ENCODE measurements at places on chromosomes 3 and 15.

GRCh38 chr15:35455201-35455600 lies 90.8 kb downstream of the DPH6 start:
- DNase-seq = no peak

- DNase-seq = peak; percentile 55
Observed at GRCh38 chr3:4571690-4572334, 78.7 kb downstream of the ITPR1 start.

- DNase-seq = no peak
Observed at GRCh38 chr3:38722781-38723568, 73.5 kb upstream of the SCN5A start.

DNA sequence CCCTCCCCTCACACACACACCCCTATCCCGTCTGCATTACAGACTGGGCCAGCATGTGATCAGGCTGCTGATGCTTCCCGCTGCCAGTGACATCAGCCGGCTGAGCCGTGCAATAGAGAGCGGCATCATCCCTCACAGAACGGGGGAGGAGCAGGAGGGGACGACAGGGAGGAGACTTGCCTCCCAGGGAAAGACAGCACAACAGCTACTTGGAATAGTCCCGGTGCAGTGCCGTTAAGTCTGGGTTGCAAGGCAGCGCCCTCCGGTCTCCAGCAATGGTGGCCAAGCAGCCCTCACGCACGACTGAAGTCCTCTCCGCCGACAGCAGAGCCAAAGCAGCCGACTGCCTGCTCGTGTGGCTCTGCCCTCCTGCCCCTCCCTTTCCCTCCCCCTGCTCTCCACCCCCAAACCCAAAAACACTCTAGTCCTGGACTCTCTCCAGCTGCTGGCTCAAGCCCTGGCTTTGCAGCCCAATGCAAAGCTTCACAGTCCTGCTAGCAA lies 31.5 kb upstream of the RPS17 start:
- peak; percentile 45 for DNase-seq

- DNase-seq = no peak
Observed at GRCh38 chr15:92813485-92813884, 86.6 kb upstream of the CHD2 start.

DNA sequence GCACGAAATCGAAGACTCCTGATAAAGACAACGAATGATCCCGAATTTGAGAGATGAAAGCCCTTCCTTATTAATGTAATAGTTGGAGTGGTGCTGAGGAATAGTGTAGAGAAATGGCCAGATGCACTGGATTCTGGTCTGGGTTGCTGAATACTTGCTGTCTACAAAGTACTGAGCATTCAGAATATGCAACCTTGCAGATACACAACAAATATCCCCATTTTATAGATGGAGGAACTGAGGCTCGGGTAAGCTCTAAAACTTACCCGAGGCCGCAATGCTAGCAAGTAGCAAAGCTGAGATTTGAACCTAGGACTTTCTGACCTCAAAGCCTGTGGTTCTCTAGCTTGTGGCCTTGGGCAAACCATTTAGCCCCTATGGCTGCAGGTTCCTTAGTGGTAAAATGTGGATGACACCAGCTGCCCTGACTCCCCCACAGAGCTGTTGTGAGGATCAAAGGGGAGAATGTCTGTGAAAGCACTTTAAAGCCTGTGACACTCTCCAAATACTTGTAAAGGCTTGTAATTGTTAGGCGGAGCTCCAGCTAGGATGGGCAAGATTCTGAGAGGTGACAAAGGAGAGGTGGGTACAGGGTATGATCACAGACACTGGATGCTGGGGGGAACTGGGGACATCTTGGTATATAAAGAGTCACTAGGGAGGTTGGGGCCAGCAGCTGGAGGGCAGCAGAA lies 39.8 kb downstream of the FOXB1 start:
- DNase-seq = no peak

DNA sequence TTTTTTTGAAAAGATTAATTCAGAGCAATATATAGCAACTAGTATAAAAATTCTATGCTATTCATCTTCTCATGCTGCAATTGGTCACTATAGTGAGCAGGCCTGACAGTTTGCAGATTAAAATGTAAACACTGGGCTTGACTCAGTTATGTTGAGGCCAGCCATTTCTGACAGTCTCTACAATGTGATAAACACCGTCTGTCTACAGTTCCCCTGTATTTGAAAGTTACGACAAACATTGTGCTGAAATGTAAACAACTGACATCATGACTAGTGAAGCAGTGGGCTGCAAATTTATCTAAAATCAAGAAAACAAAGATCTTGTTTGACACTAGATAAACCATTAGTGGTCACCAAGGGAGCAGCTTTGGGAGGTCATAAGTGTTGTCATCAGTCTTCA lies 197.4 kb downstream of the ISL2 start:
- no peak for DNase-seq

- no peak for DNase-seq
Observed at GRCh38 chr15:73986055-73986775, 5.9 kb downstream of the STOML1 start.

DNA sequence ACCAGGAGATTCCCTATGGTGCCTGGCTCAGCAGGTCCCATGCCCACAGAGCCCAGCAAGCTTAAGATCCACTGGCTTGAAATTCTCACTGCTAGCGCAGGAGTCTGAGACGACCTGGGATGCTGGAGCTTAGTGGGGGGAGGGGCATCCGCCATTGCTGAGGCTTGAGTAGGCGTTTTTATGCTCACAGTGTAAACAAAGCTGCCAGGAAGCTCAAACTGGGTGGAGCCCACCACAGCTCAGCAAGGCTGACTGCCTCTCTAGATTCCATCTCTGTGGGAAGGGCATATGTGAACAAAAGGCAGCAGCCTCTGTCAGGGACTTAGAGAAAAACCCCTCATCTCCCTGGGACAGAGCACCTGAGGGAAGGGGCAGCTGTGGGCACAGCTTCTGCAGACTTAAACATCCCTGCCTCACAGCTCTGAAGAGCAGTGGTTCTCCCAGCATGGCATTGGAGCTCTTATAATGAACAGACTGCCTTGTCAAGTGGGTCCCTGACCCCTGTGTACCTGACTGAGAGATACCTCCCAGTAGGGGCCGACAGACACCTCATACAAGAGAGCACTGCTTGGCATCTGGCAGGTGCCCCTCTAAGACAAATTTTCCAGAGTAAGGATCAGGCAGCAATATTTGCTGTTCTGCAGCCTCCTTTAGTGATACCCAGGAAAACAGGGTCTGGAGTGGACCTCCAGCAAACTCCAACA lies 231.5 kb upstream of the SETMAR start:
- DNase-seq = no peak

GRCh38 chr3:140753865-140754754 lies 76.2 kb downstream of the TRIM42 start:
- DNase-seq = no peak

DNA sequence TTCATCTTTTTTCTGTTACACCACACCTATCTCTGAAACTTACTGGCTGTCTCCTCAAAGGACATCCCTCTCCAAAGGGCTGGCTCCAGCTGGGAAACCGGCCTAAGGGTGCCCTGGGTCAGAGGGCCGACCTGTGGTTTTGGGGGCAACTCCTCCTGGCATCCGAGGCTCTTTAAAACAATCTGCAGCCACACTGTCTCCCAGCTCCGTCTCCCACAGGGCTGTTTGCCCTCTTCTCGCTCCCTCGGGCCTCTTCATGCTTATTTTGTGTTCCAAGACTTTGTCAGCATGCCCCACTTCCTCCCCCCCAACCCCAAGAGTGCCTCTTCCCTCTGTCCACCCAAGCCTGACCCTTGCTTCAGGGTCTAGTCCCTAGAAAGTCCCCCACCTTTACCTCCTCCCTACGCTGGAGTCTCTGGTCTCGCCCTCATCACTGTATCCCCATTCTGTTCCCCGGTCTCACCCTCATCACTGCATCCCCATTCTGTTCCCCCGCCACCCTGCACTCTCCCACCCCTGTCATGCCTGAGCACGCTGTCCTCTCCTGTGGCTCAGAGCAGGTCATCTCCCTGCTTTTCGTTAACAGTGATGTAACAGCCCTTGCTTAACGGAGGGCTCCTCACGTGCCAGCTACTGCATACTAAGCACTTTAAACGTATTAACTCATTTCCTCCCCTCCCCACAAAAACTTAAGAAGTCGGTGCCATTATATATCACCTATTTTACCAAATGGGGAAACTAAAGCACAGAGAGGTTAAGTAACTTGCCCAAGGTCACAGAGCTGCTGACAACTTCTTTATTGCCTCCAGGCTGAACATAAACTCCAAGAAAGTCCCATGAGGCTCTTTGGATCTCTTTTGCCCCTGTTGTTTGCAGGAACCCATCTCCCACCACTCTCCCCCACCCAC lies 1.1 kb upstream of the CSK start:
- peak; percentile 75 for DNase-seq

- no peak for DNase-seq
Observed at GRCh38 chr3:43030162-43030935, 51.2 kb downstream of the GASK1A start.

GRCh38 chr15:57256939-57257338 lies 119.4 kb upstream of the CGNL1 start:
- DNase-seq = no peak

GRCh38 chr3:94069194-94069813 lies 6.4 kb downstream of the NSUN3 start:
- peak; percentile 43 for DNase-seq

DNA sequence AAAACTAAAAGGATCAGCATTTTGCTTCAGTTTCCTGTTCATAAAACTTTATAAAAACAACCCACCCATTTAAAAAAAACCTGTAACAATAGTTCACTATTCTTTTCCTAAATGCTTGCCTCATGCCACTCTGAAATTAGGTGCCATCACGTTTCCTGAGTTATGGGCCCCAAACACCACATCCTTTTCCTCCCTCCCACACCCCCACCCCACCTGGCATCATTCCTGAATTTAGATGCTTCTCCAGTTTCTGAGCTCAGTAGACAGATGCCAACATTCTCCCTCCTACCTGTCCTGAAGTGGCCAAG lies 11.9 kb upstream of the ARHGEF3 start:
- DNase-seq = no peak

DNA sequence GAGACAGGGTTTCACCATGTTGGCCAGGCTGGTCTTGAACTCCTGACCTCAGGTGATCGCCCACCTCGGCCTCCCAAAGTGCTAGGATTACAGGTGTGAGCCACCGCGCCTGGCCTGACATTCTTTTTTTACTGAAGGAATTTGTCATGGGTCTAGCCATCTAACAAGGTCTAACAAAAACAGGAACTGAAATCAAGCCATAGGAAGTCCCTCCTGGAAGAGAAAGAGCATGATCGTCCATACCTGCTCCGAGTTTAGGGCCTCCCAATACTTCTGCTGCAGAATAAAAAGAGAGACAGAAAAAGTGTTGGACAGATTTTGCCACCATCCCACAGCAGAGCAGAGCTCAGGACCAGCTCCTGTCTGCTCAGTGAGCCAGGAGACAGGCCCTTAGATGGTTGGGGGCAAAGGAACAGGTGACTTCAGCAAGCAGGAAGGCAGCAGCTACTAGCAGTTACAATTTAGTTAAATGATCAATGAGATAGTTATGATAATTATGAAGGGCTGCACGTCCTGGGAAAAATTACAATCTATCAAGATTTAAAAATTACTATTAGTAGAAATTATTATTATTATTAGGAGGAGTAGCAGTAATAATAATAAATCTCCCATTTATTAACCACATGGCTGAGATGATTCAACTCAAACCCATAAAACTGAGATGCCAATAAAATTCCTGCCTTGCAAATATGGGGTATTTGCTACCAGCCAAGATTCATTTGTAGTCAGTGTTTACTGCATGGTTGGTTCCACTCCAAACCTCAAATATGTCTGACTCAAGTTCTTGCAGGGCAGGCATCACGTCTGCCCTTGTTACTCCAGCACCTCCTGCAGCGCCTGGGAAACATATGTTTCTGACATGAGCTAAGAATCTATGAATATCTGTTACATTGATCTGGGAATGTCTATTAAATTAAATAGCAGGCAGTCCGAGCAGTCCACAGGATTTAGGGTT lies 40.1 kb downstream of the TMEM44 start:
- no peak for DNase-seq

DNA sequence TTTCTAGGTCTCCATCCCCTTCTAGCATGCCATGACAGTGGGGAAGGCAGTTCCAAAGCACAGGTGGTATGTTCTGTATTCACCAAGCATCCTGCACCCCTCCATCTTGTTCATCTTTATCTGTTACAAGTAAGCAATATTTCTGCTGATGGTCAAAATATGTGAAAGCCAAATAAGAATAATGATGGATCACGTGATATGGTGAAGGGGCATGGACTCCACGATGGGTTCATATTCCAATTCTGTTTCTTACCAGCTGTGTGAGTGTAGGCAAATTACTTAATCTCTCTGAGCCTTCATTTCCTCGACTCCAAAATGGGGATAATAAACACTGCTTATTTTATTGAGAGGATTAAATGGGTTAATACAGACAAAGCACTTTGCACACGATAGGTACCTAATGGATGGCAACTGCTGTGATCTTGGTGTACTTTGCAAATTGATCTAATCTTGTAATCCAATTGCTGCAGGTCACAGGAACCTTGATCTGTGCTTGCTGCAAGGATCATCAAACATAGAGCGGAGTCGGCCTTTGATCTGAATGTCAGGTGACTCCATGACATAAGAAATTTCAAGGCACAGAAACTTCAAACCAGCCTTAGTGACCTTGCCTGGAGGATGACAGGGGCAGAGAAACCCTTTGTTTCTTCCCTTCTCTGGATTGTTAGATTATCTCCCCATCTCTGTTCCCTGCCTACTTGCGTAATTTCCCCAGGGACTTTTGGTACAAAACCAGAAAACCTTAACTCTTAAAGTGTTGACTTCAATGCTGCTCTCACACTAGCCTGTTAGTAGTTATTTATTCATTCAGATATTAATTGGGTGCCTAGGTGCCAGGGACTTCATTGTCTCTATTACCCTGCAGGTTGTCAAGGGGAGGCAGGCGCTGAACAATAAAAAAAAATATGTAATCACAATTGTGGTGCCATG lies 25.8 kb downstream of the SIAH2 start:
- DNase-seq = no peak

DNA sequence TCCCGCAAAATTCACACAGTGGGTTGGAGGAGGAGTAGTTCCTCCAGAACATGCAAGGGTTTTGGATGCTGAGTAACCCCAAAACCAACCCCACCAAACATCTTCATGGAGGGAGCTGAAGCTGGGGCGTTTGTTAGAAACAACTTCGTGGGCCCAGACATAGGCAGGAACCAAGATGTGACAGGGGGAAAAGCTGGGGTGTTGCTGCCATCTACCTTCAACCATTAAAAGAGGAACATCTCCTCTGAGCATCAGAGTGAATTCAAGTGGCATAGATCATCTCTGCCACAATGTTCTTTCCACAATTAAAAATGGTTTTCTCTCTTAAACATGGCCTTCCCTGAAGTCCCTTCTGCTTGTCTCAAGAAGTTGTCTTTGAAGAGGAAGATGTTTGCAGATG lies 20.5 kb downstream of the SIDT1 start:
- no peak for DNase-seq

DNA sequence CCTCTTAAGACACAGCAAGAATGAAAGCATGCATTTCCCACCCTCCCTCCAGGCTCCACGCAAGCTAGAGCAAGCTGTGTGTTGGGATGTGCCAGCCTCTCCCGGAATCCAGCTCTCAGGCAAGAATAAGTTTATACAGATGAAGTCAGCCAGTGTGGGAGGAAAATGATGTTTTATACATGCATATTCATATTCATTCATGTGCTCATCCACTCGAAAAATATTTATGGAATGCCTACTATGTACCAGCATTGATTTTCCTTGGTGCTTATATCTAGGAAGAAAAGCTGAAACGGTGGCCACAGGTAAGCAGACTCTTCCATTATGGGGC lies 62.7 kb downstream of the KLHL6 start:
- DNase-seq = no peak

- peak; percentile 73 for DNase-seq
Observed at GRCh38 chr3:4476496-4476895, 9.4 kb upstream of the SUMF1 start.

GRCh38 chr15:31455499-31455898 lies 128.9 kb downstream of the KLF13 start:
- no peak for DNase-seq

GRCh38 chr3:169940470-169941181 lies 26.0 kb upstream of the SEC62 start:
- DNase-seq = no peak

All from inflammatory macrophage (primary cell).